ENCODE measurements at places on chromosomes 7 and 10.

DNA sequence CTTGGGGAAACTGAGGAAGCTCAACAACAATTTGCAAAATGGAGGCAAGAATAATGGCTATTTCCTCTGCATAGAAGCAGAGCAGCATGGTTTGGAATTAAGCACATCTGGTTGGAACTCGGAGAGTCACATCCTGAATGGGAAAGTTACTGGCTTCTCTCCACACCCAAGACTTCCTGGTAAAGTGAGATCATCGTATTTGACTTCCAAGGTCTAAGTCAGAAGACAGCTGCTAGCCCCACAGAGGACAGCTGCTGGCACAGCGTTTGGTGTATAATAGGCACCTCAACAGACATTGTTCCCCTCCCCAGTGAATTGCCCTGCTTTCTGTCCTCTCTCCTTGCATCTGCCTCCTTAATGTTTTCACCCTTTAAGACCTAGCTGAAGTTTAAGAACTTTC, 37.0 kb upstream of the NRF1 start:
- H3K36me3 ChIP-seq = peaks cover 5% of the 10 kb centered on the region
- H3K27ac ChIP-seq = no peak overlapping the region
- no peak for DNase-seq
- peaks cover 7% of the 10 kb centered on the region for H3K27me3 ChIP-seq

DNA sequence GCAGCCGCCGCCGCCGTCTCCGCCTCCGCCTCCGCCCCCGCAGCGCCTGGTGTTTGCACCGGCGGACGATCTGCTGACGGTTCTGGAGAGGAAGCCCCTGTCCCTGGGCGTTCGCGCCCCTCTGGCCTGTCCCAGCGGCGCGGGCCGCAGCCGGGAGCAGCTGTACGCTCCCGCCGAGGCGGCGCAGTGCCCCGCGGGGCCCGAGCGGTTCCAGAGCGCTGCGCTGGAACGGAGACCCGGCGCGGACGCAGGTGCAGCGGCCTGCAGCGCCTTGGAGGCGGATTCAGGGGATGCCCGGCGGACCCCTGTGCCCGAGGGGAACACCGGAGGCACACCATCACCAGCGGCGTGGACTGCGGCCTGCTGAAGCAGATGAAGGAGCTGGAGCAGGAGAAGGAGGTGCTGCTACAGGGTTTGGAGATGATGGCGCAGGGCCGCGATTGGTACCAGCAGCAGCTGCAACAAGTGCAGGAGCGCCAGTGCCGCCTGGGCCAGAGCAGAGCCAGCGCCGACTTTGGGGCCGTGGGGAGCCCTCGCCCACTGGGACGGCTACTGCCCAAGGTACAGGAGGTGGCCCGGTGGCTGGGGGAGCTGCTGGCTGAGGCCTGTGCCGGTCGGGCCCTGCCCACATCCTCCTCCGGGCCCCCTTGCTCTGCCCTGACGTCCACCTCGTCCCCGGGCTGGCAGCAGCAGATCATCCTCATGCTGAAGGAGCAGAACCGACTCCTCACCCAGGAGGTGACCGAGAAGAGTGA, 24.8 kb upstream of the ZNF735 start:
- peaks cover 4% of the 10 kb centered on the region for H3K27me3 ChIP-seq
- H3K4me1 ChIP-seq = no peaks in the 10 kb centered on the region
- no peaks in the 10 kb centered on the region for H3K36me3 ChIP-seq
- H3K27ac ChIP-seq = no peak overlapping the region
- no peak for DNase-seq

DNA sequence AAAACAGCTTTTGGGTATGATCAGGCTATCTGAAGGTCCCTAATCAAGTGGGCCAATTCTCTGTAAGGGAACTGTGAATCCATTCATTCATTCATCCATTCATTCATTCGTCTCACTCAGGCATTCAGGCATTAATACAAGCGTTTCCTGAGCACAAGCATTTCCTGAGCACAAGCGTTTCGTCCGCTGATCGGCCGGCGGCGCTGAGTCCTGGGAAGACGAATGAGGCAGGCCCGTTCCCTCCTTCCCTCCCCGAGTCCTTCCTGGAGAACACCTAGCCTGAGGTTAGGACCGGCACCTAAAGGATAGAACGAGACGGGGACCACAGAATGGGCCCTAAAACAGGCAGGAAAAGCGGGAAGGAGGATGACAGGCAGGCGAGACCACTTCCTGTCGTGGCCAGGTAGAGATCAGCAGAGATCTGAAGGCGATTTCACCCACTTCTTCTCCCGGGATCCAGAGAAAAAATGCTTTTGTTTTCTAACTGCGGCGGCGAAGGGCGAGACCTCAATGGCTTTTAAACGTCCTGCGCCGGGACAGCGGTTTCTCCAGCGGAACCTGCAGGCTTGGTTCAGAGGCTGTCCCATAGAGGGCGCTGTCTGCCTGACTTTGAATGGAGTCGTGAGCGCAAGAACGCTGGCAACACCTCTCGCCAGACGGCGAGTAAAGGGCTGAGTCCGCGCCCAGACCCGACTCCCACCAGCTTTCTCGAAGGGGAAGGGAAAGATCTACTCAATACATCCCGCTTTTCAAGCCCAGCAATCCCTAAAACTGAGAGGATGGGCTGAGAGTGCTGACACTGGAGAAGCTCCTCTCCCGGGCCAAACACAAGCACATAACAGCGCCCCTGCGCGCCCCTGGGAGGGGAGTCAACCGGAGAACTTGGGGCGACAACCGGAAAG, 2.9 kb upstream of the HMX3 start:
- H3K27me3 ChIP-seq = peaks cover 74% of the 10 kb centered on the region
- no peaks in the 10 kb centered on the region for H3K36me3 ChIP-seq

GRCh38 chr7:86863452-86863851, 196.0 kb downstream of the ELAPOR2 start:
- H3K27me3 ChIP-seq = peaks cover 3% of the 10 kb centered on the region
- no peaks in the 10 kb centered on the region for H3K36me3 ChIP-seq
- DNase-seq = no peak
- H3K4me1 ChIP-seq = no peaks in the 10 kb centered on the region

DNA sequence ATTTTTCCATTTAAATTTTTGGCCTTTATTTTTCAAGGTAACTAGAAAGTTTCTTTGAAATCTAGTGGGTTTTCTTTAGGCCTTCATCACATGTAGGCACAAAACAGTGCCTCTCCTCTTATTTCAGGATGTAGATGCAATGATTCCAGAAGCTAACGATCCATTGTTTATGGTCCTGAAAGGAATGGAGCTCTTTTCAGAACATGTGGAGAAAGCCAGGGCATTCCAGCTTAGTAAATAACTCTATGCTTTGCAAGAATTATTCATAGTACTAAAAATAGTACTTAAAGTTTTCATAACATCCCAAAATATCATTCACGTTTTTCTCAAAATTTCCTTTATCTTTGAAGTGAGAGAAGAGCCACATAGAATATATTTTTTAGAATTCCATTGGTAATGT, 91.3 kb downstream of the DYNC1I1 start:
- DNase-seq = no peak
- H3K4me1 ChIP-seq = no peaks in the 10 kb centered on the region
- no peaks in the 10 kb centered on the region for H3K36me3 ChIP-seq
- no peak overlapping the region for H3K27ac ChIP-seq

GRCh38 chr7:130254555-130254954, 12.1 kb upstream of the CPA2 start:
- H3K36me3 ChIP-seq = peaks cover 2% of the 10 kb centered on the region
- H3K27me3 ChIP-seq = no peaks in the 10 kb centered on the region
- no peak overlapping the region for H3K4me3 ChIP-seq
- H3K27ac ChIP-seq = no peak overlapping the region
- no peaks in the 10 kb centered on the region for H3K4me1 ChIP-seq

- H3K27ac ChIP-seq = no peak overlapping the region
- no peaks in the 10 kb centered on the region for H3K4me1 ChIP-seq
- no peaks in the 10 kb centered on the region for H3K36me3 ChIP-seq
- H3K27me3 ChIP-seq = peaks cover 16% of the 10 kb centered on the region
Measured at GRCh38 chr10:29253690-29254029, 35.2 kb upstream of the LYZL1 start.

GRCh38 chr10:123153486-123154091, 613 bp upstream of the BUB3 start:
- peaks cover 41% of the 10 kb centered on the region for H3K36me3 ChIP-seq
- no peak for DNase-seq
- H3K4me3 ChIP-seq = peak overlapping the region; percentile 93
- H3K27me3 ChIP-seq = peaks cover 20% of the 10 kb centered on the region

DNA sequence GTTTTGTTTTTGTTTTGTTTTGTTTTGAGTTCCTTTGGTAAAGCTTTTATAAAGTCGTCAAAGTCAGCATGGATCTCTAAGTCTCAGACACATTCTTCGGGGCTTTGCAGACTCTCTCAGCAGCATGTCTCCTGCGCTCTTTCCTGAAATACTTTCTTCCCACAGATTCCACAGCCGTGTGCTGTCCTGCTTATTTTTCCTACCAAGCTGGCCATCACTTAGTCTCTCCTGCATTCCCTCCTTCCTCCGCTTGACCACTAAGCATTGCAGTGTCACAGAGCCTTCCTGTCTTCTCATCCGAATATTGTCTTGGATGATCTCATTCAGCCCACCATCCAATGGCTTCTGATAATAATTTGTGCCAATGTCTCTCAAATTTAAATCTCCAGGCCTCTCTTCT, 434.3 kb upstream of the C7orf33 start:
- no peaks in the 10 kb centered on the region for H3K27me3 ChIP-seq
- no peak for DNase-seq
- no peak overlapping the region for H3K4me3 ChIP-seq
- no peaks in the 10 kb centered on the region for H3K4me1 ChIP-seq
- no peaks in the 10 kb centered on the region for H3K36me3 ChIP-seq

- H3K27me3 ChIP-seq = no peaks in the 10 kb centered on the region
- no peak overlapping the region for H3K27ac ChIP-seq
- no peak for DNase-seq
- no peak overlapping the region for H3K4me3 ChIP-seq
Measured at GRCh38 chr7:46763344-46763743, 818.6 kb downstream of the TNS3 start.

DNA sequence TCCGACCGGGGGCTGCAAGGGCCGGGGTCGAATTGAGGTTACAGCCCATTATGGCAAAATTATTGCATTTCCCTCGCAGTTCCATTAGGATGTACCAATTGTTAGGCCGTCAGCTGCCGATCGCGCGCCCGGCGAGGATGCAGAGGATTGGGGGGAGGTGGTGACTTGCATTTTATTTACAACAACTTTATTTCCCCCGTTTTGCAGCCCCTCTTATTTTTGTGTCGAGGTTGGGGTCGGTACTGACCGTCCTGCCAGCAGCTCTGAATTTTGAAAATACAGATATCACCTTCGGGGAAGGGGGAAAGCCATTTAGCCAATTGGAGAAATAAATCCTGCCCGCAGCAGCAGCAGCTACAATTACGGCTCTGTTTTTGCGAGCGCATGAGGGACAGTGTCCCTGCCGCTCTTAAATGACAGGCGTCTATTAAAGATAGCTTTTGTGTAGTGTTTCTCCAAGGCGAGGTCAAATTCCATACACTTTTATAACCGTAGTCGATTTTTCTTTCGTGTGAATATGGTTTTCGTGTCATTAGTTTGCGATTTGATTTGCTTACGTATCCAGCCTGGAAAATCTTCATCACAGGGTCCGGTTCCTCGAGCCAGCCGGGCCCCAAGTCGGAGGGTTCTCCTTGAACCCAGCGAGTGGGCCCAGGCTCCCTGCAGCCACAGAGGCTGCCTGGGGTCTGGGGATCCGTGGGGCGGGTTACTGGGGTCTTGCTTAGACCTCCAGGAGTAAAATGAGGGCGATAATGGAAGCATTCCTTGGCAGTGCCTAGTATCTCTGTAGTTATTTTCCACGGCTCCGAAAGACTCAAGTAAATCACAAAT, 684 bp upstream of the HOXA5 start:
- no peak overlapping the region for H3K4me3 ChIP-seq
- no peak overlapping the region for H3K27ac ChIP-seq
- peaks cover 39% of the 10 kb centered on the region for H3K27me3 ChIP-seq
- peaks cover 6% of the 10 kb centered on the region for H3K4me1 ChIP-seq

DNA sequence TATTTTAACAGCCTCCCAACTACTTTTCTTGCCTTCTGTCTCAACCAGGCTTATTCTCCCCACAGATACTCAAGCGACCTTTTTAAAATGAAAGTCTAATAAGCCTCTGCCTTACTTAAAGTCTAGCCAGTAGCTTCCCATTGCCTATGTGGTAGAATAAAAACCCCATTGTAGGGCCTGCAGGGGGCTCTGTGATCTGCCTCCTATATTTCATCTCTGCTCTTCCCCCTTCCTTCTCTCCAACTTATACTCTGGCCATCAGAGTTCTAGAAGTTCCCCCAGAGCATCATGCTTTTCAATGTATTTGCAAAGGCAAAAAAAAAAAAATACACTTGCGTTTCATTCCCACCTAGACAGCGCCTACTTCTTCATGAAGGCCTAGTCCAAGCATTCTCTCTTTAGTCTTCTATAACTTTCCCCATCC, 167.7 kb upstream of the ADO start:
- H3K4me1 ChIP-seq = peaks cover 31% of the 10 kb centered on the region
- peak; percentile 41 for DNase-seq
- no peaks in the 10 kb centered on the region for H3K36me3 ChIP-seq
- H3K4me3 ChIP-seq = no peak overlapping the region
- H3K27ac ChIP-seq = no peak overlapping the region
- H3K27me3 ChIP-seq = no peaks in the 10 kb centered on the region

GRCh38 chr7:86448856-86449255, 194.9 kb upstream of the GRM3 start:
- no peak overlapping the region for H3K27ac ChIP-seq
- H3K4me3 ChIP-seq = no peak overlapping the region
- H3K27me3 ChIP-seq = no peaks in the 10 kb centered on the region
- no peaks in the 10 kb centered on the region for H3K4me1 ChIP-seq

- H3K36me3 ChIP-seq = peaks cover 30% of the 10 kb centered on the region
- H3K4me3 ChIP-seq = no peak overlapping the region
- no peaks in the 10 kb centered on the region for H3K27me3 ChIP-seq
- no peak for DNase-seq
Measured at GRCh38 chr7:11127114-11127785, 153.6 kb downstream of the PHF14 start.

DNA sequence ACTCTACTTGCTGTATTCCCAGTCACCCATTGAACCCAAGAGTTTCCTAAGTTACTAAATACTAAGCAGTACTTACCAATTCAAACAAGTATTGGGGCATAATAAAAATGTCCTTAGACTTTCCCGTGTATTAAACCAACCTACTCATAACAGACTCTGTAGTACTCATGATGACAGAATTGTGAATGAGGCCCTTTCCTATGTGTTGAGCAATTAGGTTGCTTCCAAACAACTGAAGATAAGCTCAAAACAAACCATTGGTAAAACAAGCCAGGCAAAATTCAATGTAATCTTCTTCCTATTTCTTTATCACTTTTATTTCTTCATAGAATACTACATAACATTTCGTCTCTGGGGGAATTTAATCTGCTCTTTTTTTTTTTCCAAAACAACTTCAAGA, 106.5 kb upstream of the ANK3 start:
- no peak for DNase-seq
- H3K4me3 ChIP-seq = no peak overlapping the region
- no peaks in the 10 kb centered on the region for H3K27me3 ChIP-seq
- H3K27ac ChIP-seq = no peak overlapping the region
- no peaks in the 10 kb centered on the region for H3K4me1 ChIP-seq

DNA sequence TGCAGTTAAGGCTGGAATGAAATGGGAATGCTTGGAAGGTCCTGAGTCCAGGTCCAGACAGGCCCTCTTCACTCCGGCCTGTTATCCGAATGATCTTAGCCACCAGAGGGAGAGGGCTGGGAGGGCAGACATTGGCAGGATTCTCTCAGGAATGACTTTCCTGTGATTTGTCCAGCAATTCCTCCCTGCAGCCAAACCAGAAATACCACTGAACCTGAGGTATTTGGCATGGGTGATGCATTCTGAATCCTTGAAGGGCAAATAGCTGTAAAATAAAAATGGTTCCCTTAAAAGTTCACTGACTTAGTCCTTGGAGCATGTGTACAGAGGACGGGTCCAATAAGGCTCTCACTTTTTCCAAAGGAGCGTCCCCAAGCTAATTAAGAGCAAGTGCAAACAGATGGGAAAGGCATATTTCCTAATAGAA, 77.5 kb upstream of the HABP2 start:
- H3K27ac ChIP-seq = no peak overlapping the region
- H3K36me3 ChIP-seq = peaks cover 3% of the 10 kb centered on the region
- DNase-seq = no peak
- H3K4me3 ChIP-seq = no peak overlapping the region
- H3K4me1 ChIP-seq = no peaks in the 10 kb centered on the region
